ENCODE measurements at places on chromosomes 7 and 10.
A peak's percentile ranks its signal among the peaks of the same experiment; 100 is the strongest.

GRCh38 chr10:100194711-100195110, 8.9 kb upstream of the ERLIN1 start:
- DNase-seq: no peak

- no peak for DNase-seq
Observed at GRCh38 chr10:132058111-132058745, 7.5 kb upstream of the JAKMIP3 start.

- DNase-seq: no peak
Observed at GRCh38 chr10:35792291-35792690, 150.2 kb upstream of the FZD8 start.

- no peak for DNase-seq
Observed at GRCh38 chr7:2510909-2511768, 8.4 kb upstream of the LFNG start.

GRCh38 chr7:47812429-47813136, 135.7 kb downstream of the PKD1L1 start:
- no peak for DNase-seq

- DNase-seq: no peak
Observed at GRCh38 chr7:128189231-128189930, 51.7 kb upstream of the LEP start.

GRCh38 chr7:104156842-104157277, 51.0 kb downstream of the ORC5 start:
- peak; percentile 17 for DNase-seq

DNA sequence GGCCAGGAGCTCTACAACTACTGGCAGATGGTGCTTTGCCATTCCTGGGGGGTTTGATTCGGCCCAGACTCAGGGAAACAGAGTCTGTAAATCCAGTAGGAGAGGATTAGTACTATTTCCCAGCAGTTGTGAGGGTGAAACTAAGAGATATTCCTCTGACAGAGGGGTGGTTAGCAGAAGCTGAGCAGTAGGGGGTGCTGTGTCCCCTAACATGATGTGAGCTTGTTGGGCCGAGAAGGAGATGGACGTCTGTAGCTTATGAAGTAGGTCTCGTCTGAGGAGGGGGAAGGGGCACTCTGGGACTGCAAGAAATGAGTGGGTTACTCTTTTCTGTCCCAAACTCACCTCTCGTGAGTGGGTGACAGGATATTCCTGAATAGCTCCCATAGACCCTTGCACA, 179.2 kb upstream of the MBL2 start:
- no peak for DNase-seq

GRCh38 chr7:98418636-98419315, 17.9 kb upstream of the BAIAP2L1 start:
- peak; percentile 98 for DNase-seq

DNA sequence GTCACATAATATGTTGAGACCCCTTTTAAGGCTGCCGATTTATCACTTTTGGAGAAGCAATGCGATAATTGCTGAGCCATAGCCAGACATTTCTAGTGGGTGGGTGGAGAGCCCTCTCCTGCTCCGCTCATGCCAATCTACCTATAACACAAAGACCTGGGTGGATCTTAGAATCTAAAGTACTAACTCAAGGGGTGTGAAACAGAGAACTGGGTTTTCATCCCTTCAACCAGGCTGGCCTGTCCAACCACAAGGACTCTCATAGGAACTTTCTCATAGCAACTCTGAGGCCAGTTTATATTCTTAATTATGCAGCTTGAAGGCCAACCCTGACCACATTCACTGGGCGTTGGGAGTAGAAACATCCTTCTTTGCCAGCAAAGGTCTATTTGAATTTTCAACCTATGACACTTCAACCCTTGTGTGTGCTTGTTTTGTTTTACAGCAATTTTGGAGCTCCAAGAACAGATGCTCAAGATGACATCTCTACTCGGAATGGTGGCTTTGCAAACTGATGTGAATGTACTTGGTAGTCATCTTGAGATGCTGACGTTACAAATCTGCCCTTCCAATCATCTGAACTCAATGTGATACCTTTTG, 1198.2 kb upstream of the AUTS2 start:
- no peak for DNase-seq

- no peak for DNase-seq
Observed at GRCh38 chr10:132591166-132591971, 53.8 kb downstream of the INPP5A start.

DNA sequence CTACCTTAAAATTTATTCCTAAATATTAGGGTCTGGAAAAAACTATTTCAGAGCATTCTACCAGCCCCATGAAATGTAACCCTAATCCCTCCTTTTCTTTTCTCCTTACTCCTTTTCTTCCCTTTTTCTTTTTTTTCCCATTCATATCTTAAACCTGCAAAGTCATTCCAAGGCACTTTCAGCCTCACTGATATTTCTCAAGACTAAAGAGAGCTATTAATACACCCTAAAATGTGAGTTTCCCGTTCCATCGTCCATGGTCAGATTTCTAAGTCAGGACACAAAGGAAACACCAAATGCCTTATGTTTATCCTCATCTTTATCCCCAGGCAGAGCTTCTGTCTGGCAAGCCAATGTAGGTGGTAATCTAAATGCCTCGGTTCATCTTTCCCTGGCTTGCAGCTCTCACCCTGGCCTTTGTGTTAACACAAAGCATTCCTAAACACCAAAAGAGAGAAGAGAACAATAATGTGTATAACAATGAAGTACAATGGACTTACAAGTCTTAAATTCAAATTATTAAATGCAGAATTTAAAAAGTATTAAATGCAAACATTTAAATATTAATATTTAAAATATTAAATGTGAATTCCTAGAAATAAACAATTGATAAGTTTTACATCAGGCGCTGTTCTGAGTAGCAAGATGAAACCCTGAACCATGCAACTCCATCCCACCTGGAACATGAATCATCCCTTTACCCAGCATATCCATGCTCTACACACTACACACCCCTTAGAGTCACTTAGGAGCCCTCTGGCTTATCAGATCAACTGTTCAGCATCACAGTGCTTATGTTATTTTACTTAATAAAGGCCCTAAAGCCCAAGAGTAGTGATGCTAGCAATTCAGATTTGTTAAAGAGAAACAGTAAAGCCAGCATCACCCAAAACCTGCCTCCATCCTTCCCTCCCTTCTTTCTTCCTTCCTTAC, 26.8 kb downstream of the MICU1 start:
- DNase-seq: no peak

- DNase-seq: no peak
Observed at GRCh38 chr7:154931906-154932305, 71.0 kb downstream of the PAXIP1 start.

DNA sequence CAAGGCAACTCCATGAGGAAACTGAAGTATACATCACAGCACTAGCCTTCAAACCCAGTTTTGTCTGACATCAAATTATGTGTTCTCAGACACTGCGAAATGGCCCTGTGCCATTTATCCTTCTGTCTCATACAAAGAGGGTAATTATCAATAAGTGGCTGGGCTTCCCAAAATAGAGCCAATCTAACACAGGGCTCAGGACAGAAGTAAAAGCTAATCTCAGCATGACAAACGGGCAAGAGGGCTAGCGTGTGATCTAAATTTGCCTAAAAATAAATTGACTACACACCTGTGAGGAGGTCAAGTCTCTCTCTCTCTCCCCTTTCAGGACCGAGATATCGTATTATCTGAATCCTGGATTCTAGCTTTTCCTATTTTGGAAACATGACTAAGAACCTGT, 67.2 kb downstream of the DGKB start:
- no peak for DNase-seq

DNA sequence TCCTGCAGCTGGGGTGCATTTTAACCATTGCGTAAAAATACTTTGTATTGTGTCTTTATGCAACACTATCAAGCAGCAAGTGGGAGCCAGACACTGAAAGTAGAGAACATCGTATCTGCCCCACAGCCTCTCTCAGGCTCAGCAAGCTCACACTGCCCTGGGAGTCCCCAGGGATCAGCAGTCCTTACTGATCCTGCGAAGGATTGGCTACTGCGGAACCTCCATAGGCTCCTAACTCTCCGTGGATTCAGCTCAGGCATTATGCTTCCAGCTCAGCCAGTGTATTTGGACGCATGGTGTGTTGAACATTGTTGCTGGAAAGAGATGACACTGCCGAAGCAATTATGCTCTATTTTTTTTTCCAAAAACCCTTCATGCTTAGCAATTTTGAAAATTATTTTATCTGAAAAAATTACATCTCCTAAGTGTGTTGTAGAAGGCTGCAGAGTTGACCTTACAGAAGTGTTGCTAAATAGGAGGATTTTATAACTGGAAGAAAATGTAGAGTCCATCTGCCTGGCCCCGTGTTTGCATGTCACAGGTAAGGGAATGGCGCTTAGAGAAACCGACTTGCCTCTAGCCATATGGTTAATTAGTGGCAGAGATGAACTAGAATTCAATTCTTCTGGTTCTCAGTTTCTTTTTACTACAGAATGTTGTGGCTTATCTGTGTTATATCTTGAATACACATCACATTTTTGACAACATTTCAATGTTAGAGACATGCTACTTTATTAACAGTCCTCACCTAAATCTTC, 276.4 kb upstream of the COBL start:
- no peak for DNase-seq

DNA sequence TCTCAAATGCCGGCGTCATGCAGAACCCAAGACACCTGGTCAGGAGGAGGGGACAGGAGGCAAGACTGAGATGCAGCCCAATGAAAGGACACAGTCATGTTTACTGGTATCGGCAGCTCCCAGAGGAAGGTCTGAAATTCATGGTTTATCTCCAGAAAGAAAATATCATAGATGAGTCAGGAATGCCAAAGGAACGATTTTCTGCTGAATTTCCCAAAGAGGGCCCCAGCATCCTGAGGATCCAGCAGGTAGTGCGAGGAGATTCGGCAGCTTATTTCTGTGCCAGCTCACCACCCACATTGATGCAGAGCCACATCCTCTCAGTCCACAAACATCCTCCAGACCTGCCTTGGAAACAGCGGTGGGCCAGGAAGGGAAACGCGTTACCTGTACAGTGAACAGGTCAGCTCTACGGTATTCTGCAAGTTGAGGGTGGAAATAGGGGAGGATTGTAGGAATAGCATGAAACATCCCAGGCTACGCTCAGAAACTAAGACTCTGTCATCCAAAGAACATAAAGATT, 133.1 kb upstream of the PRSS1 start:
- DNase-seq: no peak

DNA sequence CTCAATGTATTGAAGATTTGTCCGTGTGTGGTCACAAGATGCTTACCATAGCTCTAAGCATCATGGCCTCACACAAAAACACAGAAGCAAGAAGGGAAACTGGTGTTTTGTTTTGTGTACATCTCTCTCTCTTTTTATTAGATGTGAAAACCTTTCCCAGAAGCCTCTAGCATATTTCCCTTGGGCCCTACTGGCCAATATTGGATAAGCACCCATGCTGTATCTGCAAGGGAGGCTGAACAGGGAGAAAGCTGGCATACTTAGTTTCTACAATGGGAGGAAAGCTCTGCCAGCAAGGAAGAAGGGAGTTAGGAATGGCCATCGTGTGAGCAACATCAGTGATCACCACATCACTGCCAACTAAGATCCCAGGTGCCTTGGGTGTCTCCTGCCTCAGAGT, 9.6 kb upstream of the NAMPT start:
- DNase-seq: no peak

DNA sequence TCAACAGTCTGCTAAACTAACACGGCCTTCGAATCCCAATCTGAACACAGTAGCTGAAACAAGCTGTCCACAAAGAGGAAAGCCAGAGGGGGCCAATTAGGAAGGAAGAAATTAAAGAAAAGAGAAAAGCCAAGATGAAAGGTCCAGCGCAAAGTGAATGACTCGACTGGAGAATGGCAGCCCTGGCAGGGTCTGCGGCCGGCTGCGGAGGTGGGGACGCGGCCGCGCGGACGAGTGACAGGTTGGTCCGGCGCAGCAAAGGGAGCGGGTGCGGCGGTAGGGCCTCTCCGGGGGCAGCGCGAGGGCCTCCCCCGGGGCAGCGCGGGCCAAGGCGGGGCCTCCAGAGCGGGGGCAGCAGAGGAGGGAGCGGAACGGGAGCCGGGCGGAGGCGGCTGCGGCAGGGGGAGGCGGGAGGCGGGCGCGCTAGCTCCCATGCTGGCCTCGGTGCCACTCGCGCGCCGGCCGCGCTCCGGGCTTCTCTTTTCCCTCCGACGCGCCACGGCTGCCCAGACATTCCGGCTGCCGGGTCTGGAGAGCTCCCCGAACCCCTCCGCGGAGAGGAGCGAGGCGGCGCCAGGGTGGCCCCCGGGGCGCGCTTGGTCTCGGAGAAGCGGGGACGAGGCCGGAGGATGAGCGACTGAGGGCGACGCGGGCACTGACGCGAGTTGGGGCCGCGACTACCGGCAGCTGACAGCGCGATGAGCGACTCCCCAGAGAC, at the start of gene VWC2:
Gene VWC2, plus strand, starts transcription at position 421 of the 718 bp plus-strand sequence. CDS start 1,798 bp downstream, outside the sequence.
- DNase-seq: no peak

DNA sequence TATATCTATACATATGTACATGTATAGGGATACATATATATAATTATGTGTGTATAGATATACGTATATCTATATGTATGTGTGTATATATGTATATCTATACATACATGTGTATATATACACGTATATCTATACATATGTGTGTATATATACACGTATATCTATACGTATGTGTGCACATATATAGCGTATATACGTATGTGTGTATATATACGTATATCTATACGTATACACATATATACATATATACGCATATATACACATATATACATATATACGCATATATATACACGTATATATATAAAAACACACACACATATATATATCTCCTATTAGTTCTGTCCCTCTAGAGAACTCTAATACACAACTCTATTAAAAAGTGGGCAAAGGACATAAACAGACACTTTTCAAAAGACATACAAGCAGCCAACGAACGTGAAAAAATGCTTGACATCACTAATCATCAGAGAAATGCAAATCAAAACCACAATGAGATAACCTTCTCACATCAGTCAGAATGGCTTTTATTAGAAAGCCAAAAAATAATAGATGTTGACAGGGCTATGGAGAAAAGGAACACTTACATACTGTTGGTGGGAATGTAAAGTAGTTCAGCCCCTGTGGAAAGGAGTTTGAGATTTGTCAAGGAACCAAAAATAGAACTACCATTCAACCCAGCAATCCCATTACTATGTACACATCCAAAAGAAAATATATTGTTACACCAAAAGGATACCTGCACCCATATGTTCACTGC, 22.0 kb upstream of the TMEM120A start:
- DNase-seq: no peak

GRCh38 chr10:113853578-113854012, 287 bp downstream of the DCLRE1A start:
- DNase-seq: no peak

GRCh38 chr7:36217211-36217960, 64.3 kb downstream of the EEPD1 start:
- no peak for DNase-seq

GRCh38 chr10:103855852-103856796, 748 bp upstream of the SH3PXD2A start:
- no peak for DNase-seq

All from Panc1 (cell line).